ENCODE measurements at places on chromosomes 1 and 21. TPM values are rescaled to one million over a fixed set of nuclear protein-coding genes. Genes with fewer than 3 reads are reported as not detected.

DNA sequence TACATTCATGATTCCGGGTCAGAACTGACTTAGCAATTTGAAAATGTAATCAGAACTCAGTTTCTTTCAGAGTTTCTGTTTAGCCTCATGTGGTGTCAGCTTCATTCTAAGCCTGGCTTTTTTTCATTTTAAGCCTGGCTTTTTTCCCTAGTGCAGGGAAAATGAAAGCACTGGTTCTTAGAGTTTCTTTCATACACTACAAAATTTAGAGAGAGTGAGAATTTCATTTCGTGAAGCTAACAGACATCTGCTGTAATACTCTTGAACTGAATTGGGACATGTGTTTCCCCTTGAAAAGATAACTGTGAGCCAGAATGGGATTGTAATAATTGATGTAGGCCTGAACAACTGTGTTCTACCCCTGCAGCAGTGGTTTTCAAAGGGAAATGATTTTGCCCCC is 95.3 kb upstream of the KIAA0040 start:
- DNase-seq = no peak
- peak overlapping the region; percentile 7 for H3K27ac ChIP-seq
- H3K27me3 ChIP-seq = no peaks in the 10 kb centered on the region
- H3K4me1 ChIP-seq = no peaks in the 10 kb centered on the region

DNA sequence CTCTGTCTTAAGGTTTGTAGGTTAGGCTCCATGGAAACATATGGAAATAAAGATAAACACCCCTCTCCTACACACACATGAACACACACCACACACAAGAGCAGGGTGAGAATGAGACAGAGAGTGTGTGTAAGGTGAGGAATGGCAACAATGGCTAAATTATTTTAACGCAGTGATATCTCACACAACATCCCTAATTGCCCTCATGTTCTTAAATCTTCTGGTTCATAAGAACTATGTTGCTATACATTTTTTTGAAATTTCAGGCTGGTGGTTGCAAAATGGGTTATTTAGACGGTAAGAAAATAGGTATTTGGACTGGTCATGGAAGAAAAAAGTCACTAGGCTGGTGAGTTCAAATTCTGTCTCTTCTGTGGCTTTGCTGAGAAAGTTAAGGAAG is 316.7 kb upstream of the ESRRG start:
- H3K4me3 ChIP-seq = no peak overlapping the region
- H3K27me3 ChIP-seq = no peaks in the 10 kb centered on the region
- H3K36me3 ChIP-seq = no peaks in the 10 kb centered on the region
- H3K4me1 ChIP-seq = no peaks in the 10 kb centered on the region
- DNase-seq = no peak

DNA sequence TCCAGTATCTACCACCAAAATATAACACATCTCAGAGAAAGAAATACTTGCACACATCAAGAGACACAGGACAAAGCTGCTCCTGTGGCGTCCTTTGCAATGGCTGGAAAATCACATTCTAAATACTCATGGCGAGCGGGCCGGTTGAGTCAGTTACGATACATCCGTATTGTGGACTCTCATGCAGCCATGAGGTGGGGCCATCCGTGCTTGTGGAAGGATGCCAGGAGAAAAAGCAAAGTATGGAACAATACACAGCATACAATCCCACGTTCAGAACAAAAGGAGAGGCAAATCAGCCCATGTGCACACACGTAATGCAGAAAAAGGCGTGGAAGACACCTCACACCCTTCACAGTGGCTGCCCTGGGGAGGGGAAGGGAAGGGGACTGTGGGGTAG is 13.1 kb downstream of the ATP13A2 start:
- peaks cover 100% of the 10 kb centered on the region for H3K36me3 ChIP-seq
- H3K4me3 ChIP-seq = no peak overlapping the region
- no peak overlapping the region for H3K27ac ChIP-seq

DNA sequence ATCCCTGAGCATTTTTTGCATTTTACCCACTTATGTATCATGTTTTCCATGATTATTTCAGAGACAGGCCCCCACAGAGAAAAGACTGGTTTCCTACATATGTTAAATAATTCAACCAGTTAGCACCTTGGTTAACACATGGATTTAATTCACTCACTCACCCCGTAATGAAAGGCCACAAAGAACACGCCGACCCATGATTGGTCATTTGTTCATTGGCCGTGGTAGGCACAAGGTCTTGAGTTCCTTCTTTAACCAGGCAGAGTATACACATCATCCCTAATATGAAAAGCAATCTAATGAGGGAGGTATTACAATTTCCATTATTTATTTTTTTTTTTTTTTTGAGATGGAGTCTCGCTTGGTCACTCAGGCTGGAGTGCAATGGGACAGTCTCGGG is 50.6 kb downstream of the RPS6KA1 start:
- DNase-seq = no peak
- H3K36me3 ChIP-seq = no peaks in the 10 kb centered on the region
- no peak overlapping the region for H3K4me3 ChIP-seq

- H3K4me1 ChIP-seq = no peaks in the 10 kb centered on the region
- no peak overlapping the region for H3K4me3 ChIP-seq
- DNase-seq = no peak
Observed at GRCh38 chr21:15084668-15085067, 19.9 kb upstream of the NRIP1 start.

- H3K27ac ChIP-seq = no peak overlapping the region
- DNase-seq = no peak
- H3K36me3 ChIP-seq = no peaks in the 10 kb centered on the region
Observed at GRCh38 chr1:206833106-206833680, 32.2 kb upstream of the IL20 start.

HES3 gene
- total RNA-seq = not detected

EFNA3 gene
- total RNA-seq = 1.9 TPM

GRCh38 chr1:222784371-222784770 is 30.5 kb upstream of the DISP1 start:
- DNase-seq = no peak
- no peak overlapping the region for H3K27ac ChIP-seq
- no peaks in the 10 kb centered on the region for H3K27me3 ChIP-seq
- H3K36me3 ChIP-seq = no peaks in the 10 kb centered on the region
- H3K4me3 ChIP-seq = no peak overlapping the region
- no peaks in the 10 kb centered on the region for H3K4me1 ChIP-seq

S100A7A gene
- not detected for total RNA-seq

DNA sequence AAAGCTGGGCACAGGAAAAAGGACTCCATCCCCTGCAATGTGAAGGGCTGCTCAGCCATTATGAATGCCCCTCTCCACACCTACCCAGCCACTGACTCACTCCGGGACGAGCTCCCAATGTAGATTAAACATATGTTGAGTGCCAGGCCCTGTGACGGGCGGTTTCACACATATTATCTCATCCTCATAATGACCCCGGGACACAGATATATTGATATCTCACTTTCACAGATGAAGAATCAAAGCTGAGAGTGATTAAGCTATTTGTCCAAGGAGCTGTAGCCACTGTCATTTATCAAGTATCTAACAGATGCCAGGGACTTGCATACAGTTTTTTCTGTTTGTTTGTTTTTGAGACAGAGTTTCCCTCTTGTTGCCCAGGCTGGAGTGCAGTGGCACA is 35.0 kb upstream of the SLC30A1 start:
- no peak overlapping the region for H3K4me3 ChIP-seq
- no peaks in the 10 kb centered on the region for H3K27me3 ChIP-seq
- H3K27ac ChIP-seq = peak overlapping the region; percentile 79
- no peaks in the 10 kb centered on the region for H3K36me3 ChIP-seq
- peaks cover 12% of the 10 kb centered on the region for H3K4me1 ChIP-seq
- DNase-seq = no peak

CFHR2 gene
- not detected for total RNA-seq

DNA sequence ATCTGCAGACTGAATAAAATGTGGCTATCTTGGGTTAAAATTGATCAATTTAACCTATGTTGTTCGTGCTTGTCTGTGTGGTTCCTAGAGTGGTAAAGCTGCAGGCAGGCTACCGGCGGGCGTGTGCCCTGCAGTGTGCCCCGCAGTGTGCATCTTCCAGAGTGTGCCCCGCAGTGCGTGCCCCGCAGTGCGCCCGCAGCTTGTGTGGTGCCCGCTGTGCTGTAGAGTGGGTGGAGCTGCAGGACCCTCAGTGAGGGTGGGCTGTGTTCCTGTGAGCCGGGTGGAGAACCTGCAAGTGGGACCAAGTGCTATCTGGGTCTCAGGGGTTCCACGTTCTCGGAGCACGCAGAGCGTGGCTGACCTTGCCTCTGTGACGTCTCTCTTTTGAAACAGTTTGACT is 10.7 kb downstream of the RRP1 start:
- peaks cover 87% of the 10 kb centered on the region for H3K36me3 ChIP-seq
- peaks cover 16% of the 10 kb centered on the region for H3K4me1 ChIP-seq

DNA sequence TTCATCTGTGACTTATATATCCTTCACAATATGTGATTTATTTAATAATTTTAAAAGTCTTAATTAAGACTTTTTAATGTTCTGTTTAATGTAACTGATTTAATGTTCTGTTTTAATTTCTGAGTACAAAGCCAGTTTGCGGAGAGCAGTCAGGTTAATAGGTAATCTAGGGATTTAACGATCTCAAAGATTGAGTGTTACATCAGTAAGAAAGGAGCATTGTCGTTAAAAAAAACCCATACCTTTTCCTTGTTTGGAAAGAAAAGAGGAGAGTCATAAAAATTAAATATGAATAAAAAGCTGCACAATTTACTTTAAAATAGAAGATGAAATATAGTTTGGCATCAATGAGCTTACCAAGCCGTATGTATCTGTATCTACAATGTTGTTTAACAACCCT is 621.4 kb downstream of the KIF26B start:
- no peak for DNase-seq
- H3K4me1 ChIP-seq = no peaks in the 10 kb centered on the region
- H3K27me3 ChIP-seq = no peaks in the 10 kb centered on the region
- H3K4me3 ChIP-seq = no peak overlapping the region
- no peak overlapping the region for H3K27ac ChIP-seq

FNBP1L gene
- 8.1 TPM for total RNA-seq

RAB13 gene
- total RNA-seq = 34.8 TPM

GRCh38 chr1:176932114-176933104 is 232.1 kb downstream of the ASTN1 start:
- H3K4me1 ChIP-seq = no peaks in the 10 kb centered on the region
- H3K27me3 ChIP-seq = no peaks in the 10 kb centered on the region
- no peaks in the 10 kb centered on the region for H3K36me3 ChIP-seq
- no peak overlapping the region for H3K27ac ChIP-seq
- no peak for DNase-seq

GRCh38 chr1:218869276-218869675 is 304.4 kb upstream of the LYPLAL1 start:
- no peaks in the 10 kb centered on the region for H3K4me1 ChIP-seq
- no peaks in the 10 kb centered on the region for H3K27me3 ChIP-seq
- H3K4me3 ChIP-seq = no peak overlapping the region

DNA sequence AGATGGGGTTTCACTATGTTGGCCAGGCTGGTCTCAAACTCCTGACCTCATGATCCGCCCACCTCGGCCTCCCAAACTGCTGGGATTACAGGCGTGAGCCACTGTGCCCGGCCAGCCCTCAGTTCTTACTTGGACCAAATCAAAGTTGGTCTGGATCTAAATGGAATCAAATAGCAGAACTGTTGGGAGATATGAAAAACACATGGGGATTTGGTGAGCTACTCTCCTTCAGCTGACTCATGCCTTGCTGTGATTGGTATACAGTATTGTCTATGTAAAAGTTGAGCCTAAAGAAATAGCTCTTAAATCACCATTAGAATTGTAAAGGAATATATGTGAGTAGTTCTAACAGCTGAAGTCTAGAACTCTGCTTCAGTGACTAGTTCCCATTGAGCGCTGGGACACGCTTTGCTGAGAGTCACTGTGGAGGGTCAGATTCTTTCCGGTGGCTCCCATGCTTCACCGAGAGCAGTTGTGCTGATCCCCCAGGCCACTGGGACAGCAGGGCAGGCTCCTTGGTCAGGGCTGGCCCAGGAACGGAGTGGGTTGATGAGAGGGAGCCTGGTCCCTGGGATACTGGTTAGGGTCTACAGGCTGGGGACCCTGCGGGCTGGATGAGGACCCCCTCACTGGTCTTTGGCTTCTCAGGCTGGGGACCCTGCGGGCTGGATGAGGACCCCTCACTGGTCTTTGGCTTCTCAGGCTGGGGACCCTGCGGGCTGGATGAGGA is 14.0 kb downstream of the PKNOX1 start:
- DNase-seq = no peak
- H3K27ac ChIP-seq = no peak overlapping the region
- H3K36me3 ChIP-seq = no peaks in the 10 kb centered on the region
- H3K27me3 ChIP-seq = no peaks in the 10 kb centered on the region
- no peak overlapping the region for H3K4me3 ChIP-seq

Measured in spleen (tissue), 13 donors.